ENCODE measurements at places on chromosomes 7 and 10. TPM values are rescaled to one million over a fixed set of nuclear protein-coding genes. Genes with fewer than 3 reads are reported as not detected.

PRKAR2B gene
- total RNA-seq: 43.7 TPM

DNA sequence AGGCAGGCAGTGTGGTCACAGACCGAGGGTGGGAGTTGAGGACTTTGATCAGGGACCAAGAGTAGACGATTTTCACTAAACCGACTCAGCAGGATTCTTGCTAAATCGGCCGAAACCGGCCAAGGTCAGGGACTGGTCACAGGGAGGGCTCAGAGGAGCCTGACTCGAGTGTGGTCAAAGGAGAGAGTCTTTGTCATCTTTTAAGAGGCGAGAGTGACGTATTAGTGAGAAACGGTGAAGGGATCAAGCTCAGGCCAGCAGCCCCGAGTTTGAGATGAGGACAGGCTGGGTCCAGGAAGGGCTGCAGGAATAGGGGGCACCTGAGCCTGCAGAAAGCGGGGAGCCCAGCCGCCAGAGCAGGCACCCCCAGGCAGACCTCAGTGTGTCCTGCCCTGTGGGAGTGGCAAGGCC lies 41.6 kb upstream of the FAM20C start:
- DNase-seq: peak; percentile 47

- no peak for DNase-seq
These were observed 52.2 kb upstream of the KMT2E start for GRCh38 chr7:104961821-104962220.

VPS50 gene
- 17.4 TPM for total RNA-seq

CHAT gene
- total RNA-seq: not detected

GRCh38 chr7:158560386-158560785 lies 27.2 kb downstream of the PTPRN2 start:
- DNase-seq: no peak

All from ovary (tissue), 10 donors.